ENCODE measurements at places on chromosomes 12 and 14.

DNA sequence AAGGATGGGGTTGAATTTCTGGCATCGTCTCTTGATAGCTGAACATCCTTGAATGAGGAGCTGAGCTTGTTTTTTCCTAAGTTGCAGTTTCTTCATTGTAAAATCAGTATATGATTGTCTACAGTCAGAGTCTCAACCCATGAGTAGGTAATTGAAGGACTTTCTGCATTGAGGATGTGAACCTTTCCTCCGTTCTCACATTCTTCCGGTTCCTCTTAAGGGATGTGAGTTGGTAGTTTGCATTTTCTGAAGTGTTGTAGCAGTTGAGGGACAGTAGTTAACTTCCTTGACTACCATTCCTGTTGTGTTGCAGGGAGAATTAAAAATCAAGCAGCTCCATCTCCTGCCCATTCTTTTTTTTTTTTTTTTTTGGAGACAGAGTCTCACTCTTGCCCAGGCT, 19.1 kb downstream of the TPCN1 start:
- DNase-seq, result no peak

DNA sequence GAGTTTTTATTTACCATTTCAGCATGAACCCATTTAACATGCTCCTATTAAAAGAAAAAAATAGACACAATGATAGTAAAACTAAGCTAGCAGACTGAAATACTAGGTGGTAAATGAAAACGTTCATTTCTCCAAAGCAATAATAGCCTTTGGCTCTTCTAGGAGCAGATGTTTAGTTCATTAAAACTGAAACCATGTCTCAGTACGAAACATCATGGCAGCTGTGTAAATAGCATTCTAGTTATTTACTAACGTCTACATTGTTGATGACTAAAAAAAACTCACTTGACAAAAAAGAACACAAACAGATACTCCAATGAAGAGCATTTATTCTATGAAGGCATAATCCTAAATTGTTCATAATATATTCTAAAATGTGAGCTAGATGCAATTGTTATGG, 17.9 kb downstream of the RECQL start:
- DNase-seq, result peak; percentile 80

GRCh38 chr12:27539191-27539631, 15.2 kb downstream of the PPFIBP1 start:
- DNase-seq, result no peak

- DNase-seq, result no peak
Observed at GRCh38 chr12:49631336-49631907, 8.1 kb downstream of the PRPF40B start.

DNA sequence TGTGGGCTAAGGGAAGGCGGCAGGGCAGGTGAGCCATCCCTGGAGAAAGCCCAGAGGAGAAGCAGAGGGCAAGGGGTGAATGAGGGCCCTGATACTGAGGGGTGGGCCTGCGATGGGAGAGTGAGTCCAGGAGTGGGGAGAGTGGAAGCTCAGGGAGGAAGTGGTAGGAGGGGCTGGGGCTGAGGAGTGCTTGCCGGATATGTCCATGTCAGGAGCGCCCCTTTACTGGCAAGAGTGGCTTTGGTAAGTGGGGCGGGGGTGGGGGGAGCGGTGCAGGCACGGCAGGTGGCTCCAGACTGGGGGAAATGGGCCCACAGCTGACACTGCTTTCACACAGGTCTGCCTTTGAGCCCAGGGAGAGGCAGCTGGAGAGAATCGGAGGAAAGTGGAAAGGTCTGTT, 86.4 kb upstream of the GPR68 start:
- no peak for DNase-seq

DNA sequence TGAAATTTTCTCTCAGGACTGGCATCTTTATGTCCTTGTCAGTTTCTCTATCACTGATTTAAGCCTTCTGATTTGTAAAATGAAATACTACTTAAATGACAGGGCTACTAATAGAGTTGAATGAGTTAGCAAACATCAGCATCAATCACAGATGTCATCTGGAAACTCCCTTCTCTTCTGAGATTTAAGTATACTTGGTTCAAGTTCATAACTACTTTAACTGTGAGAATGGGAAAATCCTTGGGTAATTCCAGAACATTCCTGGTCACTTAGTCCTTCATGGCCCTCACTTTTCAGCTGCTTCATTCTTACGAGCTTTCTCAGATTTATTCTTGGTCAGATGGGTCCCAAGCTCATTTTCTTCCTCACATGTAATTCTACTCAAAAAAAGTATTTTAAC, 1655.3 kb upstream of the FLRT2 start:
- no peak for DNase-seq

Data from MM.1S (cell line).